ENCODE measurements at places on chromosomes 5 and 9.

DNA sequence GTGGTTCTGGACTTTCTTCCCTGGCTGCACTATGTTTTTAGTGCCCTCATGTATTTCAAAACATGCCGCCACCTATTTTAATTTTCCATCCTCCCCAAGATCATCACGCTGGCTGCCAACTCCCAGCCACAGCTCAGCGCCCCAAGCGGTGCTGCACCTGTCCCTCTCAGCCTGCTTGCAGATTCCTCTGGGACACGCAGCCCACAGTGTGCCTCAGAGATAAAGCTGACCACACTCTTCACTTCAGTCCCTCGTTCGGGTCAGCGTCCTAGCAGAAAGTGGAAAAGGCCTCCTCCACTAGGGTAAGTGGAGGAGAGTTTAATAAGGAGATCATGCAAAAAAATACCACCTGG is 56.2 kb upstream of the CKS2 start:
- H3K27ac ChIP-seq = no peak overlapping the region
- no peaks in the 10 kb centered on the region for H3K27me3 ChIP-seq
- no peaks in the 10 kb centered on the region for H3K4me1 ChIP-seq
- no peak for DNase-seq

DNA sequence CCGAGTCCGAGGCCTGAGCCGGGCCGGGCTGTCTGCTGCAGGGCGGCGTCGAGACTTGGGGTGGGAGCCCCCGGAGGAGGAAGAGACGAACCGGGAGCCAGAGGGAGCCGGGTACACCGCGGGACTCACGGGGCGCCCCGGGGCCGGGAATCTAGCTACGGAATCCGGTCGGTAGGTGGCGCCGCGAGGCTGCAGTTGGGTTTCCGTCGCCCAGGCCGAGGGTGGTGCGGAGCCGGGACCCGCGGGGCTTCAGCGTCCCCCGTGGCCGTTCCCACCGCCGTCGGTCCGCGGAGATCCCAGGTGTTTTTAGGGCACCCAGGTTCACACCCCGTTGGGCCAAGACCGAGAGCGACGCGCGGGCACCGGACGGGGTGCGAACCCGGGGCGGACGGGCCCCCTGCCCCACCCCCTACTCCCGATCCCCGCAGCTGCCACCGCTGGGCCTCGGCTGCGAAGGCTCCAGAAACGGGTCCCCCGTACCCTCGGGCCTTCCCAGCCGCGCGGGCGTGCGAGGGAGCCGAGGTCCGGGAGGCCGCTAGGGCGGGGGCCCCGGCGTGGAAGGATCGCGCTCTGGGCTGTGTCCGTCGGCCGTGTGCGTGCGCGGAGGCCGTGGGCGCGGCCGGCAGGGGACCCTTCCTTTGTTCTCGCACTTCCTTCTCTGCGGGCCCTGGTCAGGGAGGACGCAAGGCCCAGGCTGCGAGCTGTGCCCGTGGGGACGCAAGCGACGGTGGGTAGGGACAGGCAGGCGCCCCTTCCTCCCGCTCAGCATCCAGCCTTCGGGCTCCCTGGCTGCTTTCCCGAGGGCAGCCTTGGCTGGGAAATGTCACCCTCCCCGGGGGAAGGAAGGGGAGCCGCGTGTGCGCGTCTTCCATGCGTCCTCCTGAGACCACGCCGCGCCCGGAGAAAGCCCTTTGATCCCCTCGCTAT is 146.6 kb downstream of the GAPVD1 start:
- H3K36me3 ChIP-seq = peaks cover 2% of the 10 kb centered on the region
- peak overlapping the region; percentile 34 for H3K27ac ChIP-seq
- H3K27me3 ChIP-seq = no peaks in the 10 kb centered on the region

- H3K27ac ChIP-seq = no peak overlapping the region
- H3K4me1 ChIP-seq = peaks cover 8% of the 10 kb centered on the region
- no peaks in the 10 kb centered on the region for H3K36me3 ChIP-seq
- peaks cover 12% of the 10 kb centered on the region for H3K27me3 ChIP-seq
- no peak for DNase-seq
These were observed 139.6 kb downstream of the RASEF start for GRCh38 chr9:82923092-82923911.

DNA sequence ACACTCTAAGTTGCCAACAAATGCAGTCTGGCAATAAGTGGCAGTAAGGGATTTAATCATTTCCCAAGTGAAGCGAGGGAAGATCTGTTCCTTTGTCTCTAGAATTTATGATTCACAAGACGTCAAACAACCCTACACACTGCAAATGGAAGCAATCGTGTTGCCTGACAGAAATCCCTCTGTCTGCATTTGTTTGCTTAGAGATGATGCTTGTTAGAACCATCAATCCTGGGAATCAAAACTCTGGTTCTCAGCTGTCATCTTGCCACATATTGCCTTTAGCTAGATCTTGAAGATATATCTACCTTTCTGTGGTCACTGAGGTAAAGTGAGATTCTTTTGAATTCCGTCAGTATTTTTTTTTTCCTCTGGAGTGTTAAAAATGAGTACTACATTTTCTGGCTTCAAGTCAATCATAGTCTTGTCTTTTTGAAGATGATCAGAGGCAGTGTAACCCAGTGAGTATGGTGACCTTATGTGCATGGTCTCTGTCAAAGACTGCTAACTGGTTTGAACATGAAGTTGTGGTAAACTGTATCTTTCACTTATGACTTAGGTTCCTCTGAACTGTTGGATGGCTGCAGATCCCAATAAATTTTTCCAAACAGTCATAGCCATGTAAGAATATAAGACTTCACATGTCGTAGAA is 106.4 kb upstream of the STARD4 start:
- no peak overlapping the region for H3K4me3 ChIP-seq
- no peaks in the 10 kb centered on the region for H3K4me1 ChIP-seq
- H3K27me3 ChIP-seq = no peaks in the 10 kb centered on the region
- no peak overlapping the region for H3K27ac ChIP-seq
- H3K36me3 ChIP-seq = no peaks in the 10 kb centered on the region
- no peak for DNase-seq

GRCh38 chr9:137774775-137775386 is 102.7 kb upstream of the CACNA1B start:
- DNase-seq = no peak
- no peak overlapping the region for H3K27ac ChIP-seq
- H3K27me3 ChIP-seq = no peaks in the 10 kb centered on the region
- no peaks in the 10 kb centered on the region for H3K4me1 ChIP-seq

DNA sequence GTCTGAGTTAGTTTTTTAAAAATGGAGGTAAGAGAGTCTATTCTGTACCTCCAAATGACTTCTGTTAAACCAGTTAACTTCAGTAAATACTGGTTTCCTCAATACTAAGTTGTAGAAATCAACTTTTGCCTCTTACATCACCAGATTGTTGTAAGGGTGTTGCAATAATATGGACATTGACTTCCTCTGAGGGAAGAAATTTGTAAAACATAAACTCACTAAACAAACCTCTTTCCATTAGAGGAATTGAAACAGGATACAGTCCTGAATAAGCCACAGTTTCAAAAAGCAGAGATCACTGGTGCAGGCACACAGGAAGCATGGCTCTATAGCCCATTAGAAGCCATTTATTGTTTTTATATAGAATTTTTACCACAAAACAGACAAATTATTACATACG is 32.7 kb upstream of the SLCO6A1 start:
- H3K27me3 ChIP-seq = peaks cover 7% of the 10 kb centered on the region
- no peak overlapping the region for H3K27ac ChIP-seq
- H3K4me1 ChIP-seq = peaks cover 15% of the 10 kb centered on the region
- no peak for DNase-seq

- H3K36me3 ChIP-seq = peaks cover 28% of the 10 kb centered on the region
- H3K27ac ChIP-seq = peak overlapping the region; percentile 95
- peaks cover 74% of the 10 kb centered on the region for H3K4me1 ChIP-seq
These were observed 36.2 kb downstream of the SH3PXD2B start for GRCh38 chr5:172417983-172418630.

DNA sequence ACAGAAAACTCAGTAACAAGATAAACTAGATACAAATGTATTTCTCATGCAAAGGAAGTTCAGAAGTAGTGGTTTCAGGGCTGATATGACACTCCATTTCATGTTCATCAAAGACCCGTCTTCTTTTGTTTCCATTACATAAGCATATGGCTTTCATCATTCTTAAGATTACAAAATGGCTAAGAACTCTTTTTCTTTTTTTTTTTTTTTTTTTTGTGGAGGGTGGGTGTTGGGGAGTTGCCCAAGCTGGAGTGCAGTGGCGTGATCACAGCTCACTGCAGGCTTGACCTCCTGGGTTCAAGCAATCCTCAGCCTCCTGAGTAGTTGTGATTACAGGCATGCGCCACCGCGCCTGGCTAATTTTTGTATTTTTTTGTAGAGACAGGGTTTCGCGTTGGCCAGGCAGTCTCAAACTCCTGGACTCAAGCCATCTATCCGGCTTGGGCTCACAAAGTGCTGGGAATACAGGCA is 22.0 kb upstream of the PTBP3 start:
- DNase-seq = no peak
- peaks cover 4% of the 10 kb centered on the region for H3K4me1 ChIP-seq
- H3K27ac ChIP-seq = no peak overlapping the region

DNA sequence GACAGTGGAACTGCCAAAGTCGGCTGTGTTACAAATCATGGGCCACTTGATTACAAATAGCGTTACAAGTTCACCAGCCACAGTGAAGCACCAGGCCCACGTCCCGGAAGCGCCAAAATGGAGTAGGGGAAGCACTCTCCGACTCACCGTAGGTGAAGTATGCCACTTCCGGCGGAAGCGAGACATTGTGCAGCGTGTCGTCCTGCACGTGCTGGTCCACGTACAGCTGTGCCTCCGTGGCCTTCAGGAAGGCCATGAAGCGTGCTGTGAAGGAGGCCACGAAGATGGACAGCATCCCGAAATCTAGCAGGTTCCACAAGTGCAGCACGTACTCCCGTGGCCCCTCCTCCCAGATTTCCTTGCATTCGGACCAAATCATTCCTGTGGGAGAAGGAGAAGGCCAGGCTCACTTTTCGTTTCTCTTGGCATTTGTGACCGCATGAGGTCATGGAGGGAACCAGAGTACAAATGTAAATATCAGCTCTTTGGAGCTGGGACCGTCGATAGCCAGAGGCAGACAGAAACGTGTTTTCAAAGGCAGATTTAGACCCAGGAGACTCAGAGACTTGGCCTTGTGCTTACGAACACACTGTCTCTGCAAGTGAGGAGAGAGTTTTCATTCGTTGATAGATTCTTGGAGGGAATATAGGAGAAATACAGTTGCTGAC is 58.7 kb upstream of the SMIM32 start:
- H3K36me3 ChIP-seq = no peaks in the 10 kb centered on the region
- peaks cover 2% of the 10 kb centered on the region for H3K4me1 ChIP-seq
- H3K27ac ChIP-seq = no peak overlapping the region
- no peak overlapping the region for H3K4me3 ChIP-seq
- no peak for DNase-seq
- peaks cover 59% of the 10 kb centered on the region for H3K27me3 ChIP-seq

DNA sequence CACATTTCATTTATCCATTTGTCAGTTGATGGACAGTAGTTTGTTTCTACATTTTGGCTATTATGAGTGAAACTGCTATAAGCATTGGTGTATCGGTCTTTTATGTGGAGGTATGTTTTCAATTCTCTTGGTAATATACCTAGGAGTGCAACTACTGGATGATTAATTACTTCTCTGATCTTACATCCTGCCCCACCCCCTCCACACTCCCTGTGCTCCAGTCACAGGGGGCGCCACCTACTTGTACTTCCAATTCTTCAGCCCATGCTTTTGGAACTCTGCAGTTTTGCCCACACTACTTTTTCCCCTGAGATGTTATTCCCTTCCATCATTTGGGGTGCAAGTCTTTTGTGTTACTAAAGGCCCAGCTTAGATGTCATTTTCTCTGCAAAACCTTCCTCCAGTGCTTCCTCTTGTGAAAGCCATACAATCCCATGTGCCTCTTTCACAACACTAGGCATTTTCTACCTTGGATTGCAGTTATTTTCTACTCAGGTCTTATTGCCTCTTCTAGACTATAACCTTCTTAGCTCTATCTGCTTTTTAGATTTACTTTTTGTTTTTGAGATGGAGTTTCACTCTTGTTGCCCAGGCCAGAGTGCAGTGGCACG is 42.1 kb downstream of the SEC61B start:
- H3K27ac ChIP-seq = no peak overlapping the region
- peaks cover 10% of the 10 kb centered on the region for H3K4me1 ChIP-seq
- no peak for DNase-seq
- no peaks in the 10 kb centered on the region for H3K36me3 ChIP-seq
- H3K4me3 ChIP-seq = no peak overlapping the region

DNA sequence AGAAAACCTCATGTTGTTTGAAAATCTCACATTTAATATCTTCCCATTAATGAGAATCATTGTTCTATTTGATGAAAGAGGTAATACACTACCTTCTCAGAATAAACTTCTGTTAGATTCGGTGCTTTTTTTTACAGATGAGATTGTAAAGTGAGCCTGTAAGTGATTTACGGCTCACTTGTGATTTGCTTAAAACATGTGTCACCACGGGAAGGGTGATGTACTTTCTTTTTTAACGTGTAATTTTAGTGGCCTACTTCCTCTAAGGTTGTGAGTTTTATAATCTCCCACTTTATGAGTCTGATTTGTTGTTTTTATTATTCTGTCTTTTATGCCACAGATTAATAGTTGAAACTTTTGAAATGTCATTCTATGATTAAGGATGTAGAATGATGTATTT is 15.9 kb downstream of the ANXA1 start:
- H3K27ac ChIP-seq = no peak overlapping the region
- H3K36me3 ChIP-seq = peaks cover 63% of the 10 kb centered on the region
- no peak for DNase-seq
- H3K4me3 ChIP-seq = no peak overlapping the region
- H3K27me3 ChIP-seq = no peaks in the 10 kb centered on the region

GRCh38 chr9:109941771-109942170 is 161.8 kb downstream of the PALM2AKAP2 start:
- no peak for DNase-seq
- H3K4me3 ChIP-seq = no peak overlapping the region
- peaks cover 1% of the 10 kb centered on the region for H3K4me1 ChIP-seq
- no peaks in the 10 kb centered on the region for H3K27me3 ChIP-seq

DNA sequence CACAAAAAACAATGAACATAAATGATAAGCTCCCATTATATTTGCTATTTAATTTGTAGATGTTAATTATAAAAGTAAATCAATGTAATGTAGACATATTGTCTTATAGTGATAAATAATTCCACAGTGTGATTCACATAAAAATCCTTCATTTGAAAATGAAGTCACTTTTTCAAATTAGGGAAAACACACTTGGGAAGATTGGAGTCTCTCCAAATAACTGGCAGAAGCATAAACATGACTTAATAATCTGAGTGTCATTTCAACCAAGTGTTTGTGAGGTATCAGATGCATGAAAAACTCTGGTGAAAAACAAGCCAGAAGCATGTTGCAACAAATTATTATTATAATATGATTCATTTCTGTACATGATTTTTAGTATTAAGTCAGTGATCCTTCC is 102.2 kb downstream of the CETN3 start:
- no peaks in the 10 kb centered on the region for H3K36me3 ChIP-seq
- H3K27ac ChIP-seq = no peak overlapping the region
- DNase-seq = no peak
- H3K27me3 ChIP-seq = peaks cover 4% of the 10 kb centered on the region

All from osteocyte (in vitro differentiated cells).